ENCODE measurements at places on chromosomes 13 and 19.
A peak's percentile ranks its signal among the peaks of the same experiment; 100 is the strongest.

GRCh38 chr13:106299621-106300020 lies 235.8 kb downstream of the EFNB2 start:
- no peak for DNase-seq

DNA sequence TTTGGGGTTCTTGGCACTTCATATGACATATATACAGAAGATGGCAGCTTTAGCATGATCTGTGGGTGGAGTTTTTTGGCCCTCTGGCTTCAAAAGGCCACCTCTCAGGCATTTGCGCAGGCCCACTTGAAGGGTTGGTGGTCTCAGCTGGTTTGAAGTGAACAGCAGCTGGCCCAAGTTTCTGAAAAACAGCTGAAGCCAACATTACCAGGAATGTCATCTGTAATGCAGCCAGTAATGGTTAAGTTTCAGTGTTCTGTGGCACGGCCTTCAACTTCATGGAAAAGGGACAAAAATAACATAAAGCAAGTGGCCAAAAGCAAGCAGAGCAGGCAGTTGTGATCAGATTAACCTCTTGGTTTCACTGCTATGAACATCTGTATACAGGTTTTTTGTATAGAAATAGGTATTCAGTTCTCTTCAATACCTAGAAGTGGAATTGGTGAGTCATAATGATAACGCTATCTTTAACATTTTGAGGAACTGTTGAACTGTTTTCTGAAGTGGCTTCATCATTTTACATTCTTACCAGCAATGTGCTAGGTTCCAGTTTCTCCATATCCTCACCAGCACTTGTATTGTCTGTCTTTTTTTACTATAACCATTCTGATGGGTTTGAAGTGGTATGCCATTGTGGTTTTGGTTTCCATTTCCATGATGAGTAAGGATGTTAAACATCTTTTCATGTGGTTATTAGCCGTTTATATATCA lies 245.4 kb downstream of the SHISA2 start:
- no peak for DNase-seq

DNA sequence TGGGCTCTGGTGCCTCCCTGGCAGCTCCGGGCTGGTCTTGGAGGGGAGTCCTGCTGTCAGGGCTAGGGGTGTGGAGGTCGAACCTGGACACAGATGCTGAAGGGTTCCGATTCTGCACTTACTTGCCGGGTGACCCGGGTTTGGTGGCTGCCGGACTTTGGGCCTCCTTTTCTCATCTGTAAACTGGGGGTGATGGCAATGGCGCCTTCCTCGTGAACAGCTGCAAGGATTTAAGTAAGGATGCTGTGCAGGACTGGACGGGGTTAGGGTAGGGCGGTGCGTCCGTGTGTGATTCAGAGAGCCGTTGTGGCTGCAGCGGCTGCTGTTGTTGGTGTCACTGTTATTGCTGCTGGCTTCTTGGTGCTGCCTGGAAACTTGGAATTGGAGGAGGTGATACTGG lies 2.4 kb downstream of the HPN start:
- DNase-seq, result no peak

DNA sequence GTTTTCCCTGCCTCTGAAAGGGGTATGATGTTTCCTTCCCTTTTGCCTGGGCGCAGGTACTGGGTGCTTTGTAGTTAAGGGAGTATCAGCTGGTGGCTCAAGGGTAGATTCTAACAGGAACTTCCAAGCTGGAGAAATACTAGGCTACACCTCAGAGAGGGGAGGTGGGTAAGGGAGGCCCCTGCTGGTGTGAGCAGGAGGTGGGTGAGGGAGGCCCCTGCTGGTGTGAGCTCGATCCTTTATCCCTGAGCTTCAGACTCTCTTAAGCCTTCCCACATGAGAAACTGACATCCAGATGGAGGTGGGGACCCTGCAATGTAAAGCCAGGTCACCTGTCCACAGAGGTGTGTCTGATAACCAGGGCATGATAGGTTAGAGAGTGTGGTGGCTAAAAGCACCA lies 32.1 kb downstream of the CYP2B6 start:
- DNase-seq, result no peak

DNA sequence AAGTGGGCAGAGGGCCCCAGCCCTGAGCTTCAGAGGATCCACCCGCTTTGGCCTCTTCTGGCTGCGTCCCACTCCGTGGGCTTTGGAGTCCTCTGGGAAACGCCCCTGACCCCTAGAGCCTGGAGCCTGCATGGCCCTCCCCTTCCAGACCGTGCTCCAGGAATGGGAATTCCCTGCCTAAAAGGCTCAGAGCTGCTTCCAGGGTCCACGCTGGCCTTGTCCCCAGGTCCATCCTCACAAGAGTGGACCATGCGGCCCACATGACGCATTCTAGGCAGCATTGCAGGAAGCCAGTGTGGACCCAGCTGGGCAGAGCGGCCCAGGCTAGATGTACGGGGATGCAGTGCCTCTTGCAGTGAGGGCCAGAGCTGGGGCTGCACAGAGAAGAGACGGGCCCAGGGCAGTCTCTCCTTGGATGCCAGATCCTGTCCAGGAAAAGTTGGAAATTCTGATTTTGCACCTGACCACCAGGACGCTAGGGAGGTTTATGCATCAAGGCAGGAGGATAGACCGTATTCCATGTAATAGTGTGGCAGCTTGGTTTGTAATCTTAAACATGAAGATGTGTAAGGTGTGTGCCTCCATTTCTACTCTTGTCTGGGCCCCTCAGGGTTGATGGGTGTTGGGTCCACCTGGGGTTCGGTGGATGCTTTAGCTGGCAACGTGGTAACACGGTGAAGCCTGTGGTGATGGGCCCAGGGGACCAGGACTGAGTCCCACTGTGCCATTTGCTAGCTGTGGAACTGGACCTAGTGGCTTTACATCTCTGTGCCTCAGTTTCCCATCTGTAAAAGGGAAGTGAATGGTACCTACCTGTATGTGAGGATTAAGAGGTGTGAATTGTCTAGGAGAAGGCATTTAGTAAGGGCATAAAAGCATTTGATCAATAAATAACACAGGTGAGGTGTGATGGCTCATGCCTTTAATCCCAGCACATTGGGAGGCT lies 14.8 kb upstream of the FXYD3 start:
- DNase-seq, result no peak

DNA sequence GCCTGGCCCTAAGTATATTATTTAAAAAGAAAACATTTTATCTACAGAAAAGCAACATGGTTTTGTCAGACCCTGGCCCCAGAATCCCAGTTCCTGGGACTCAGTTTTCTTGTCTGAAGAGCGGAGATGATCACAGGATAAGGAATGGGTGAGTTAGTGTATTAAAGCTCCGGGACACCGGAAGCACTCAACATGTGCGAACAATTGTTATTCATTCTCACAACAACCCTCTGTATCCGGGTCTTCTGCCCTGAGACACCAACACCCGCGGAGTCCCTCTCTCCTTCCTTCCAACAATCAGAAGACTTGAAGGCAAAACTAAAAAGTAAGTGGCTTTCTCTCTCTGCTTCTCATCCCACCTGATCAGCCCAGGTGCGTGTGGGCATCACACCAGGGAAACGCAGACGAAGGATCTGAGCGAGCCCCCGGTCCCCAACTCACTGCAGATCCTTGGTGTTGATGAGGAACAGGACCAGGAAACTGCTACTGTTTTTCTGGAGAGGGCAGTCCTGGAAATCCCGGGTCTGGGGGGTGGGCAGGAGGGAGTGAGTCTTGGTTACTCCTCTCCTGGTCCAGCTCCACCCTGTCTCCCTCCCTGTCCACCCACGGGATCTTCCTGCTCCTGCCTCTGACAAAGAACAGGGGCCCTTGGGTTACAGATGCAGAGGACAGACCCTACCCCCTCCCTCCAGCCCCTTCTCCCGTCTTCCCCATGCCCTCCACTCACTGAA lies 2.0 kb downstream of the GPR108 start:
- peak; percentile 42 for DNase-seq

GRCh38 chr19:4636151-4636717 lies 3.1 kb upstream of the TNFAIP8L1 start:
- DNase-seq, result peak; percentile 57

DNA sequence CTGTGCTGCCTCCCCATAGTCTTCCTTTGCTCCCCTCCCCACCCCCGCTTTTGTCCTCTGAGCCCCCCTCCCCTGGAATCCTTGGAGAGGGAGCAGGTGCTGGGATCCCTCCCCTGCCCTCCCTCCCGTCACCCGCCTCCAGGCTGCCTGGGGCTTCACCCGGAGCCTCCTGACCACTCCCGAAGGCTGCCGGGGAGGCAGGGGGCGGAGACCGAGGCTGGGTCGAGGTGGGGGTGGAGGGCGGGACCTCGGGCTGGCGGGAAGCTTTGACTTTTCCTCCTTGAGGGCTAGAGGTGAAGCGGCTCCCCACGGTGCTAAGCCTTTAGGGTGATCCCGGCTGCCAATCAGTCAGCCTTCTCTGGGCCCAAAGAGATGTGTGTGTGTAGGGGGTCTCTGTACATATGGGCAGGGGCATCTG lies 1.5 kb downstream of the KMT5C start:
- no peak for DNase-seq

DNA sequence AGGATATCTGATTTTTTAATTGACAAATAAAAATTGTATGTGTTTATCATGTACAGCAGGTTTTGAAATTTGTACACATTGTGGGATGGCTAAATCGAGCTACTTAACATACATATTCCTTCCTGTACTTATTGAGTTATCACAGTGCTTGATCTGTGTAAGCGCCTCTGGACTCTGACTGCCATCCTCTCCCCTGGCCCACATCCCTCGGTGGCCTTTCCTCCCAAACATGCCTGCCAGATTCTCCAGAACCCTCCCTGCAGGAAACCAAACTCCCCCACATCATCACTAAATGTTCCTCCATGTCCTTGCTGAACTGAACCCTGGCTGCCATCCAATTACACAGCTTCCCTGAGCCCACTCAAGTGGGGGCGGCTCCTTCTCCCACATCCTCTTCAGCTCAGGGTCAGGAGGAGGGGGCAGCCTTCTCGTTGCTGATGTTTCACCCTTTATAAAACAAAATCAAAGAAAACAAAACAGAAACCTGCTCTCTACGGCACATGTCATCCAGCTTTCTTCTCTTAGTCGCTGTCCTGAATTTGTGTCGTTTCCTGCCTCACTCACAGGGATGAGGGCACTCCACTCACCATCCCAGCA lies 97.1 kb upstream of the SPATA13 start:
- no peak for DNase-seq

- DNase-seq, result peak; percentile 59
These were observed 250.3 kb upstream of the ATXN8OS start for GRCh38 chr13:69857183-69857821.

GRCh38 chr13:44765001-44765471 lies 188.9 kb upstream of the TSC22D1 start:
- no peak for DNase-seq

- no peak for DNase-seq
These were observed 42.9 kb downstream of the LRCH1 start for GRCh38 chr13:46595885-46596275.

GRCh38 chr19:47658431-47659348 lies 49.8 kb downstream of the BICRA start:
- no peak for DNase-seq

DNA sequence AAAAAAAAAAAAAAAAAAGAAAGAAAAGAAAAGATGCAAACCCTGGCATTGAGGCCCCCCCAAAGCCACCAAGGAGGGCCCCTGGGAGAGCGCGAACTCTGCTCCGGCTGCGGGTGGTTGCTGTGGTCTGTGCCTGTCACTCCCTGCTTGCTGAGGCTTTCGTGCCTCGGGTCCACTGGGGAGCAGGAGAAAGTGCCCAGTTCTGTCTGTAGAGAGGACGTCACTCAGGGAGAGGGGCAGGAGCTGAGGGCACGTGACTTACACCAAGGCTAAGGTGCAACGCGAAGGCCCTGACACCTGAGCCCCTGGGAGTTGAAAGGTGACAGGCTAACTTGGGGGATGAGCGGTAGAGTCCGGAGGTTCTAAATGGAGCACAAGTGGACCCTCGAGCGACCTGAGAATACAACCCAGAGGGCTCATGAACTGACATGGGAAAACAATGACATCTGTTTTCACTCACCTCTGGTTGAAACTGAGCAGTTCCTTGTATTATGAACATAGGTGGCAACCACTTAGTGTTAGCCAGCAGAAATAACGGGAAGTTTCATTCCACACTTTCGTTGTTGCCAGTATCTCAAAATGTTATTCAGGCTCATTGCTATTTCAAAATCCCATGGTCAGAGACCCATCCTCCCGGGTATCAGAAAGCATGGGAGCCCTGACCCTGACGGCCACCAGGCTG lies 69.2 kb upstream of the TM9SF2 start:
- no peak for DNase-seq

GRCh38 chr19:2841855-2842574 lies 740 bp downstream of the ZNF555 start:
- DNase-seq, result no peak

DNA sequence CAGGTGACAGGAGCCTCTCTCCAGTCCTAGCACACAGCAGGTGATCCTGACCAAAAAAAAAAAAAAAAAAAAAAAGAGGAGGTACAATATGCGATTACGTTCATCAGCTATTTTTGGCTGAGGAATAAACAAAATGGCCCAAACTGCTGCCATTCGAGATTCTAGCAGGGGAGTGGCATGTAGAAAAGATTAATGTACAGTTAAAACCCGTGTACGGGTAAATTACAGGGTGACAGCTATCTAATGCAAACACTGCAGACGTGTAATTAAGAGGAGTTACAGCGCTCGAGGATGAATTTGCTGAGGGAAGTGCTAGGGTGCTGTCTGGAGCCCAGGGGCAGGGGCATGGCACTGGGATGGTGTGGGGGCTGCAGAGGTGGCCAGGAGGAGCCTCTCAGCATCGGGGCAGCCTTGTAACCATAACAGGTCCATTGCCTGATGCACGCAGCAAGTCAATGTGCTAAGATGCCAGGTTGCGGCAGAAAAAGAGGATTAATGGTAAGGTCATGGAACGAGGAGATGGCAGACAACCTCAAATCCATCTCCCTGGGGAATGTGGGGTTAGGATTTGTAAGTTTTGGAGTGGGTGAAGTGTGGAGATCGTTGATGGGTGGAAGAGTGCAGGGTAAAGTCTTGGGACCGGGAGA lies 17.4 kb downstream of the CHST8 start:
- DNase-seq, result no peak

DNA sequence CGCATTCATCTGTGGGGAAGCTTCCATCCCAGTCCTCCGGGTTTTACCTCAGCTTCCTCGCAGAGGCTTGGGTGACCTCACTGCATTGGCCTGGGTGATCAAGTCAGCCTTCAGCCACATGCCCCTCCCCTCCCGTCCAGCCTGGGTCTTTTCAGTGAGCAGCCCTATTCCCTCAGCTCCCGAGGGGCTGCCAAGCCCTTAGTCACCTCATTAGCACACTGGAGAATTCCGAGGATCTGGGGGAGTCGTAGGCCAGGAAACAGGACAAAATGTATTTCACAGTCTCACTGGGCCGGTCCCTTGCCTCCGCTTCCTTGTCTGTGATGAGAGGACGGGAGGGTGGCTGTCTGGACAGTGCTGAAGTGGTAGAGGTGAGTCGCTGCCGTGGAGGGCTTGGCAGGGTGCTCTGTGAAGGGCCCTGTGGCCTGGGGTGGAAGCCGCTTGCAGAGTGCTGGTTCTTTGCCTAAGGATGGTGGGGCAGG lies 19.9 kb downstream of the KDM4B start:
- peak; percentile 30 for DNase-seq

- DNase-seq, result no peak
These were observed 41.0 kb downstream of the CELF5 start for GRCh38 chr19:3265432-3265831.

- DNase-seq, result peak; percentile 60
These were observed 6.7 kb upstream of the ZNF761 start for GRCh38 chr19:53424968-53425597.

Data from kidney capillary endothelial cell (primary cell).